ENCODE measurements at places on chromosomes 13 and 19.

DNA sequence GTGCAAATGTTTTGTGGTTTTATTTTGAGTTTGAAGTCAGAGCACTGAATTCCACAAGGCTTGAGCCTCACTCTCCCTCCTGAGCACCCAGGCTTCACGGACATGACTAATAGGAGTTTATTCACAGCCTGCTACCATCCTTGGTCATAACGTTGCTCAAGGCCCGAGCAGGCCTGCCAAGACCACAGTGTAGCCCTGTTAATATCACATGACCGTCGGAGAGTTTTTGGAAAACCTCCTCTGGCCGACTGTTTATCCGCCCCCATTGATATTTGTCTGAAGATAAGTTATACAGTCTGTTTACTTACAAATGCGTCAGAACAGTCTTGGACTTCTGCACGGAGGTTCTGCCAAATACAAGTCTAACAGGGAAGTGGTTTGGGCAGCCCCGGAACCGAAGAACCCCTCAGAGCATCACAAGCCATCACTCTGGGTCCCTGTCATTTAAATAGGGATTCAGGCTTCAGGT is 89.9 kb downstream of the COL4A2 start:
- no peak for DNase-seq

DNA sequence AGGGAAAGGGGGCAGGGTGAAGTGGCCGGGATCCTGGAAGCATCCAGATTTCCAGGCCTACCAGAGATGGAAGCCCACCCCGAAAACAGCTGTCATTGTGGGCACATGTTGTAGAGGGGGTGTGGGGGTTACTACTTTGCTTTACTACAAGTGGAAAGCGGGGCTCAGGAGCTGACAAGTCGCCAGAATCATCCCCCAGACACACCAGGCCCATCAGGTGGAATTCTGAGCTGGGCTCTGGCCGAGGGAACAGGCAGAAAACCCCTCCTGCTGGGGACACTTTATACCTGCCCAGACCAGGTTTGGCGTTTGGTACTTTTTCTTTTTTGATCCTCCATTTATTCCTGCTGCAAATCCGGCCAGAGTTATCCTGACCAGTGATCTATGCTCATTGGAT is 3.8 kb downstream of the CDX2 start:
- DNase-seq, result no peak

GRCh38 chr13:38350114-38350617 is 515 bp downstream of the UFM1 start:
- no peak for DNase-seq

- no peak for DNase-seq
Observed at GRCh38 chr19:46213156-46213555, 16.4 kb upstream of the IGFL1 start.

Data from Ammon's horn (tissue), 1 donor.